ENCODE measurements at places on chromosomes 2 and 18.

DNA sequence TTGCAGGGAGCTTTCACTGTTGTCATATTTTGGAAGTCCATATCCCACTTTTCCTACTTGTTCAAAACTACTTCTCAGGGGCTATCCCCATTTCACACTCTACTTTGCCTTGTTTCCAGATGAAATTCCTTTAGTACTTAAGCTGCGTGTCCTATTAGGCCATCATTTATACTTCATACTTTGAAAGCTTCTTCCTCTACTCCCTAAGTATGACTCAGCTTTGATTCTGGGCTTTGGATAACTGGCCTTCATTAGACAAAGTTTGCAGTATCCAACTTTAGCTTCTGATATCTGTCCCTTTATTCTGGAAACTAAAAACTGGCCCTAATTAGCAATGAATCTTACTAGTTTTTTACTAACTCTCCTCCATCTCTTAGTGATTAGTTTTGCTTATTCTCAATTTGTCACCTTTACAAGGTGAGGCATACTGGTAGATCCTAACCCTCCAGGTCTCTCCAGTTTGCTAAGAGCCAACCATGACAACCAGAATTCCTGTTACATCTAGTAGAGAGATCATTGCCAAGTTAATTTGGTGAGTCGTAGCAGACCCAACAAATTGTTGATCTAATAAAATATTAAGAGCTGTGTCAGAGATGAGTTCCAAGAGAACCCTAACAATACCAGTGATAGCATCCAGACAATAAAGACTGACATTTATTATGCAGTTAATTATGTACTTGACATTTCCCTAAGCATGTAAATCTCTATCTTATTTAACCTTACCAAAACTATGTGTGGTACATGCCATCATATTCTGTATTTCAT is 31.2 kb upstream of the ITGAV start:
- no peak for DNase-seq

- DNase-seq = peak; percentile 6
These were observed 33.3 kb upstream of the TMEM87B start for GRCh38 chr2:112021781-112022231.

DNA sequence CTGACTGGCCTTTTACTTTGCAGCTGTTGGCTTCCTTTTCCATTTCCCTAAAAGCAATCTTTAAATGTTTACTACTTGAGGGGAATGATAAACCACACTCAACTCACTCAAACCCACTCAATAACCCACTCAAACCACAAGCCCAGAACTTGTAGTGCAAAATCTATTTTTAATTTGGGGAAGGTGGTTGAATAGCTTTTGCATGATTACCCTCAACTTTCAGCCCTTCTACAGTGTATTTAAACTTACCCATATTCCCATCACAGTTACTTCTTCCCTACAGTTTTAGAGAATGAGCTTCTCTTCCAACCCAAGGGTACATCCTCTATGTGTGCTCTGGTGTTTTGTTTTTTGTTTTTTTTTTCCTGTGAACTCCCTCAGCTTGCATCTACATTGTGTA is 636.1 kb downstream of the TDRD15 start:
- DNase-seq = no peak

- DNase-seq = no peak
These were observed 58.0 kb upstream of the CABYR start for GRCh38 chr18:24080861-24081260.

DNA sequence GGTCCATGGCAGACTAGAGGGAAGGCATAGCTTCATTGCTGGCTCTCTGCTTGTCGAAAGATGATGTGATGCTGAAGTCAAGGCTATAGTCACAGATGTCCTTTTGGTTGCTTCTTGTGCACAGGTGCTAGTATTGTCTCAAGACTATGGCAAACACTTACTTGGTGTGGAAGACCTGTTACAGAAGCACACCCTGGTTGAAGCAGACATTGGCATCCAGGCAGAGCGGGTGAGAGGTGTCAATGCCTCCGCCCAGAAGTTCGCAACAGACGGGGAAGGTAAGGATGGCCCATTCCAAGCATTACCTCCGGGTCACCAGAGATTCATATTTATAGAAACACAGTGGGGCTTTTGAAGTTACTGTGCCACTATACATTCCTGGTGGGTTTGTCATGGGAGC is 95.5 kb upstream of the EML6 start:
- no peak for DNase-seq

GRCh38 chr2:8628179-8628865 is 53.5 kb upstream of the ID2 start:
- DNase-seq = no peak

DNA sequence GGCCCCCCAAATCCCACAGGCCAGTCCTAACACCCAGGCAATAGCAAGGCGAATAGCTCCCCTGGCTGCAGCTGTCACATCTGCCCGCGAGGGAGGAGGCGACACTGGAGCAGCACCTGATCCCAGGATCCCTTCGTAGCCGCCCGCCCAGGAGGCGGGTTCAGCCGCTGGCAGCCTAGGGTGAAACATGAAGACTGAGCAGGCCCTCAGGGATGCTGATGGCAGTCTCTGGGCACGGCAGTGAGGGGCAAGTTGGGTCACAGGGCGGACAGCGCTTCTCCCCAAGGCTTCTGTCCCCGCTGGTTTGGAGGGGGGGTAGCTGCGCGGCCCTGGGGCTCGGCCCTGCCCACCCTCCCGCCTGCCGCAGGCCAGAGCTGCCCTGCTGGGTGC is 1.9 kb downstream of the DNMT3A start:
- no peak for DNase-seq

GRCh38 chr18:26227051-26227670 is 916 bp downstream of the TAF4B start:
- peak; percentile 15 for DNase-seq

DNA sequence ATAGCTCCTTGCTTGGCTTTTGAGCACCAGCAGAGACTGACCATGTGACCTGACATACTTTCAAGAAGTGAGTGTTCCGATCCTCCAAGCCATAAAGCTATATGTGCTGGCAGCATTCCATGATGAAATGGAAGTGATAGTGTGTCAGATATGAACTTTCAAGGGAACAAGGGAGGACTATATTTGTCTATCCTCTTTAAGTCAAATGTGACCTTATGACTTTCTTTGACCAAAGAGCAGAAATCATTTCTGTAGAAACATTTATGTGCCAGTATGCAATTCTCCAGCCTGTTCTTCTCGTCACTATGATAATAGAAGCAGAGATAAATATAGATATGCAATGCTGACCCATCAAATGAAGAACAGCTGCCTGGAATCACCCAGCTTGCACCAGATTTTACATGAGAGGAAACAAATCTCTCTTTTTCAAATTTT is 14.4 kb downstream of the HYCC2 start:
- peak; percentile 45 for DNase-seq

- DNase-seq = no peak
These were observed 3.0 kb downstream of the INHBB start for GRCh38 chr2:120348737-120349439.

DNA sequence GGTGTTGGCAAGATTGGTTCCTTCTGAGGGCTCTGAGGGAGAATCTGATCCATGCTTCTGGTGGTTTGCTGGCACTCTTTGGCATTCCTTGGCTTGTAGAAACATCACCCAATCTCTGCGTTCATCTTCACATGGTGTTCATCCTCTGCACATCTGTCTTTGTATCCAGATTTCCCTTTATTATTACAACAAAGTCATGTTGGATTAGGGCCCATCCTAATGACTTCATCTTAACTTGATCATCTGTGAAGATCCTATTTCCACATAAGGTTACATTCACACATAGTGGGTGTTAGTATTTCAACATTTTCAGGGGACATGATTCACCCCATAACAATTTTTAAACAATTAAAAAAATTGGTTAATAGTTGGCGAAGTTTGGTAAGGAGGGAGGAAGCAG is 177.4 kb upstream of the CWC22 start:
- DNase-seq = peak; percentile 25

DNA sequence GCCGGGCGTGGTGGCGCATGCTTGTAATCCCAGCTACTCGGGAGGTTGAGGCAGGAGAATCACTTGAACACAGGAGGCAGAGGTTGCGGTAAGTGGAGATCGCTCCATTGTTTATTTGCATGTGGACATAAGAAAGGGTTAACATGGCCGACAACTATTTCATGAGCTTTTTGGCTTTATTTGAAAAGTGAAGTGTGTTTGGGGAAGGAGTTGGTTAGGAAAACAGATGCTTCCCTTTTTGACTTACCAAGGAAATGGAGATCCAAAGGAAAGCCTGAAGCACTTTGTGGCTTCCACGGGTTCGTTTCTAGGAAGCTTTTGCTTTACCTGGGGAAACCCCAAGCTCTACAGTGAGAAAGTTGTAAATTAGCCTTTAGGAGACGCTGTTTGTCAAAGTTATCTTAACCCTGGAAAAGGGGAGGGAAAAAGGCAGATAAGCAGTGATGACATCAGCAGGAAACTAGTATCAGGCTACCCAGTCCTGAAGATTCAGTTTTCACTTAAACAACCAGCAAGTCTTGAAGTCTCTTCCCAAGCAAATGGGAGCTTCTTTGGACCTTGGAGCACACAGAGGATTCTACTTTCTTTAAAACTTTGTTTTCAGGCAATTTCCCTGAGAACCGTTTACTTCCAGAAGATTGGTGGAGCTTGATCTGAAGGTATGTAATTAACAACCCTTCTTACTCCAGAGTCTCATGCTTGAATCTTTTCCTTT is at the start of gene CASP10:
Gene CASP10, plus strand, starts transcription at position 492 of the 715 bp plus-strand sequence. CDS start 2,637 bp downstream, outside the sequence.
- DNase-seq = peak; percentile 89

- DNase-seq = no peak
These were observed 32.1 kb downstream of the RHOB start for GRCh38 chr2:20478961-20479360.

DNA sequence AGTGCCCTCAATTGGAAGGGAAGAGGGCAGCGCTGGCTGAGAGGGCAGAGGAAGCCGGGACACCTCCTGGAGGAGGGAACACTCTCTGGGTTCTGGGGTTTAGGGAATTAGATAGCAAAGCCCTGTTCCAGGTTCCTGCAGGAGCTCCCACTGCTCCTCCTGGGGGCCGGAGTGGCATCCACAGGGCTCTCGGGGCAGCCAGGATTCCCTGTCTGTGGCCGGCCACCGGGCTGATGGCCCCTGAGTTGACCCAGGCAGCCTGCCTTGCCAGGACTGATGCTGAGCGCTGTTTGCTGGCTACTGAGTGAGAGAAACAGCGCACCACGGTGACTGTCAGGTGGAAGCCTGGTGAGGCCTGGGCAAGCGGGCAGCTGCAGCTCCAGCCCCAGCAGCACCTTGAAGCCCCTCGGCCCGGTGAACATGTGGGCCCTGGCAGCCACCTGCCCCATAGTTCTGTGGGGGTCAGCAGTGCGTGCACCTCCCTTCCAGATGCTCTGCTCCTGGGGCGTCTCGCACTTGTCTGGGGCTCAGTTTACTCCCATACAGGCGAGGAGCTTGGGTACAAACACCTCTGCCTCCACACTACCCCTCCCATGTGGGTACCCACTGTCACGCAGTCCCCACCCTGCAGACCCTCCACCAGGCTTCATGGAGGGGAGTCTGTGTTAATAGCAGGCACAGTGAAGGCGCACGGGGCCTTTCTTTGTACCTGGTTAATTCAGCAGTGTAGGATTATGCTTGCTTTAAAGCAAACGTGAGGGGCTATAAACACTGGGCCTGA is 7.7 kb upstream of the ALLC start:
- DNase-seq = no peak

DNA sequence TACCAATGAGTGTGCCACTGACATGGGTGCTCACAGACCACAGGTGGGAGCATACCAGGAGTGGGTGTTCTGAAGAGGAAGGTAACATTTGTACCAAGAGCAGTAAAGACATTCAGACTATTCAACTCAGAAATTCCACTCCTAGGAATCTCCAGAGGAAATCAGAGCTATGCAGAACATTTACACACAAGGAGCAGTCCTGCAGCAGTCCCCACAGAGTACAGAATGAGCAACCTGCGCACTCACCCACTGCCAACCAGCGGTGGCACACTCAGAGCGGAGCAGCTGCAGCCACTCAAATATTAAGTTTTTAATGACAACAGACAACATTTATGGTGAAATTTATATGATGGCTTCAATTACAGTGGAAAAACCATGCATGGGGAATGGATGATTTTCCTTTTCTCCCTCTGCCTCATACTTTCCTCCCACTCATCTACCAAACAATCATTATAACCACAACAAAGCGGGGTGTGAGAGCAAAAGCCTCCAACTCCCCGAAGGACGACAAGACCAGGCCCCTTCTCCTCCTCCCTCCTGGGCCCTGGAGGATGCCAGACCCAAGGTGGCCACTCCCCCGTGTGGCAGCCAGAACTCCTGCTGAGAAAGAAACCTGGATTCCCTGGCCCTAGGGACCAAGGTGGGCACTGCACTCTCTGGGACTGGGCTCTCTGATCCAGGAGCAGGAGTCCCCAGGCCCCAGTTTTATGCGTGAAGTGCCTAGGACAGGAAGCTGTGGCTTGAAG is 5.4 kb downstream of the HS6ST1 start:
- DNase-seq = peak; percentile 46

GRCh38 chr18:30469091-30469490 is 573.5 kb downstream of the DSC3 start:
- no peak for DNase-seq

DNA sequence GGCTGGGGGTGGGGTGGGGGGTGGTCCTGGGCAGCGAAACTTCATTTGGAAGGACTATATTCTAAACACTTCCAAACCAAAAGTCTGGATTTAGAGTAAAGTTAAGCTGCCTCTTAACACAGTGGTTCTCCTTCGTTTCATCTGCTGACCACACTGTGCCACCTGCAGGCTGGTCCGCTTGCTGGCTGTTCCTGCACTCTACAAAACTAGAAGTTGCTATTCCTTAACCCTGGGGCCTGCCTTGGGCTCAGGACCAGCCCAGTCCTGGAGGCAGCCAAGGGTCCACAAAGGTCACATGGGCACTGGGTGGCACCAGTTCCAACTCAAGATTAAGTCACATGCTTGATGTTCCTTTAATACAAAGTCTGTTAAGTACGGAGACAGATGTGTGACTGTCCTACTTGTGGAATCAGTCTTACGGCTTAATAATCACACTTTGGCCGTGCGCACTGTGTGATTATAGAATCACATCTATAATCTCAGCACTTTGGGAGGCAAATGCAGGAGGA is 195.4 kb downstream of the FAM210A start:
- peak; percentile 68 for DNase-seq

DNA sequence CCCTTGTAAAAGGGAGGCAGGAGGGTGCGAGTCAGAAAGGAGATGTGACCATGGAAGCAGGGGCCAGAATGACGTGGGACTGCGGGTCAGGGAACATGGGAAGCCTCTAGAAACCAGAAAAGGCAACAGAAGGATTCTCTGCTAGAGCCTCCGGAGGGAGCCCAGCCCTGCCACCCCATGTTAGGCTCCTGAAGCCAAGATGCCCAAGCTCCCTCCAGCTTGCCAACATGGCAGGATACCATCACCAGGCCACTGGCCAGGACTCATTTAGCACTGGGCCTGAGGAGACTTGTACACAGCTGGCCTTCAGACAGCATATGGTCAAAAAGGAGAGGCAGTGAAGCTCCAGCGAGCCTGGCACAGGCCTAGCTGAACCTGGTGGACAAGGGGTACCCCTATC is 5.6 kb downstream of the TMEM247 start:
- no peak for DNase-seq
